Ammon's horn (tissue), 1 donor: ENCODE measurements at places on chromosomes 3 and 15.

GRCh38 chr3:65672871-65673815 is 365.6 kb downstream of the MAGI1 start:
- peak; percentile 81 for DNase-seq

- no peak for DNase-seq
These were observed 81.5 kb downstream of the TJP1 start for GRCh38 chr15:29740692-29741311.

GRCh38 chr3:16370872-16371740 is 106.1 kb downstream of the OXNAD1 start:
- no peak for DNase-seq

DNA sequence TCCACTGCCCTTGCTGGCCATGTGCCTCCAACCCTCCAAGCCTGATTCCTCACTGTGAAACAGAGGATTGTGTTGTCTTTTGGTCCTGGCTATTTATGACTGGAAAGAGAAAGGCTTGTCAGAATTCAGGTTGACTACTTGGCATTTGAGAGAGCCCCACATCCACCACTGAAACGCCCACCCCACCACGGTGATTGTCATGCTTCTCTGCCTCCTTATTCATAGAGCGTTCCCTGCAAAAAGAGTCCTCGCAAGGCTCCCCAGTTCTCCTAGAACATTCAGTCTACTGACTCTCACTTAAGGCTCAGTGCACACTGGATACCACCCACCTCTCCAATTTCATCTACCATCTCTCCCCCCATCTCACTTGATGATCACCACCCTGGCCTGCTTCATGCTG is 162.9 kb upstream of the WNT5A start:
- no peak for DNase-seq

DNA sequence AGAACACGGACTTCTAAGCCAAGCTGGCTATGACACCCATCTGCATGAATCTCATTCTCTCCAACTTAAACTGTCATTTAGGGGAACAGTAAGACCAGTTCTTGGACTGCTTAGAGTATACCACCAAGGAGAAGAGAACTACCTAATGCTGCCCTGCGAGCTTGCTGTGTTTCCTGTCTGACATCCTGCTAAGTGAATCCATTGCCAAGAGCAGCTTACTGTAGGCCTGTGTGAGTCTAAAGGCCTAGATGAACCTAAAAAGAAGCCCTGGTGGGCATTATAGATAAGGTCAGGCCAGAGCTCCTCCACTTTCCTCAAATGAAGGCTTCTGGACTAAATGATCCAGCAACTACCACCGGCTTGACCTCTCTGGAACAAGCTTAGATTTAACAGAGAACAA is 15.0 kb downstream of the LZTFL1 start:
- DNase-seq: no peak

GRCh38 chr15:38508647-38509046 is 54.7 kb downstream of the FAM98B start:
- no peak for DNase-seq

- no peak for DNase-seq
These were observed 5.8 kb upstream of the UCN2 start for GRCh38 chr3:48569400-48569799.

DNA sequence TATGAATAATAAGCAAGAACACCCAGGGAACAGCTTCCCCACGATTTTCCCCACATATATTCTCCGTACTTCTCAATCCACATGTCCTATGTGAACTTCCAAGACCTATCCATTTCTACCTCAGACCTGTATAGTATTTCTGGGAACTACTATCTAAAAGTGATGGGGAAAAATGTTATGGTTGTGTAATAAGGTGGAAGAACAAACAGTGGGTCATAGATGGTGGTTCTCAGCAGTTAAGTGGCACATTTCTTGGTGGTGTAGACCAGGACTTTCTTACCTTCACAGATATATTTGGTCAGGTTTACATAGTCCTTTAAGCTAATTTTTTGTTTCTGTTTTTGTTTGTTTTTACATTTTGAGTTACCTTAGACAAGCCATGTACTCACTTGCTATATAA is 675.1 kb downstream of the GBE1 start:
- DNase-seq: no peak

DNA sequence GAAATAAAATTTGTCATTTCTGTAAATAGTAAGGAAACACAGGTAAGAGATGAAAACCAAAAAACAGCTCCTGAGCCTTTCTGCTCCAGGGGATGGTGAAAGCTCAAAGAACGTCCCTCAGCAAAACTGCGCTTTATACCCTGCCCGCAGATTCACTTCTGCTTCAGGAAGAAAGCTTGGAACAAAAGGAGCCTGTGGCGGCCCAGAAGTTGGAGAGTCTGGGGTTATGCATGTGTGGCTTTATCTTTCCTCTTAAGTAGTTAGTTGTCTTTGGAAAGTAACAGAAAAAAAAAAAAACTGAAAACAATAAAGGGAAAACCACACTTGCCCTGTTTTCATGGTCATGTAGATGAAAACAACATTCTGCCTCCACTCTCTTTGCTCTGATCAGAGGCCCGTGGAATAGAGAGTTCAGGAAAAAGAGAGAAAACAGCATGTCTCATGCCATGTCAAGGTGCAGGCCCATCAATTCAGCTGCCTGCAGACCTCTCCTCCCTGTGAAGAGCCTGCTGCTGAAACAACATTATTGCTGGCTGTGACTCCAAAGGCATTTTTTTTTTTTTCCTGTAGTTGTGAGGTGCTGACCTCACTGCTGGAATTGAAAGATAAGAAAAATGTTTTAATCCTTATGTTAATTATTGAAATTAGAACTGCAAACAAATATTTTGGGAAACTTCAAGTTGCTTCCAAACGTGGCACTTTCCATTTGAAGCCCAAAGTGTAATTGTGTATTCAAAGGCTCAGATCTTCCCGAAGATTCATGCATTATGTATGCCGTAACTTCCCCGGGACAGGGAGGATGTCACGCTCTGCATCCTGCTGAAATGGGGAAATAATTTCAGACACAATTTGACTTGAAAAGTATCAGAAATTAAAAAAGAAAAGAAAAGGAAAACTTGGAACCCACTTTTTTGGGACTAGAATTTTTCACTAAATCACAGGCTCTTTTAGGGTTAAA is 108.4 kb upstream of the ZNF385D start:
- DNase-seq: no peak

DNA sequence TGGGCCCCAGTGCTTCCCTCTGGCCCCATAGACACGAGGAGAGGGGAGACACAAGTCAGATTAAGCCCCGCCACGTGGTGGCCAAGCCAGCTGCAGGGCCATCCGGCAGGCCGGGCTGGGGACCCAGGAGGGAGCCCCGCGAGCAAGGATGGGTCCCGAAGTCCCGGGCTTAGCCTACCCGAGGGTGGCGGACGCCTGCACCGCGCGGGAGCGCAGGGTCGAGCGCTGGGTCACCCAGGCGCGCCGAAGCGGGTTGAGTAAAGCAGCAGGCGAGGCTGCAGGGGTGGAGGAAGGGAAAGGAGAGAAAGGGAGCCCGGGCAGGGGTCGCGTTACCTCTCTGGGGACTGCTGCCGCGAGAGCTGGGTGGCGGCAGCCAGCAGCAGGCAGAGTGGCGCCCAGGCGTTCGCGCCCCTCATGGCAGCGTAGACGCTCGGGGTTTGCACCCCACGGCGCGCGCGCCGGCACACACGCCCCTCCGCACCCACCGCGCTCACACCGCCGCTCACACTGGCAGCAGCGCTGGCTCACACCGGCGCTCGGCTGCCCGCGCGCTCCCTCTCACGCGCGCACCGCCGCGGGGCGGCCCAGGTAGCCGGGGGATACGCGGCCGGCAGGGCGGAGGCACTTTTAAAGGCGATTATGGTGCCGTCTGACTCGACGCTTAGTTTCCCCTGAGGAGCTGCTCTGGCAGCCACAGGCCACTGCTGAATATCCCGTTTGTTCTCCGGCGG is at the start of gene PCOLCE2:
PCOLCE2 (minus strand) TSS at position 603 of the 731 bp plus-strand sequence; CDS start at position 416, 187 bp downstream.
- no peak for DNase-seq

DNA sequence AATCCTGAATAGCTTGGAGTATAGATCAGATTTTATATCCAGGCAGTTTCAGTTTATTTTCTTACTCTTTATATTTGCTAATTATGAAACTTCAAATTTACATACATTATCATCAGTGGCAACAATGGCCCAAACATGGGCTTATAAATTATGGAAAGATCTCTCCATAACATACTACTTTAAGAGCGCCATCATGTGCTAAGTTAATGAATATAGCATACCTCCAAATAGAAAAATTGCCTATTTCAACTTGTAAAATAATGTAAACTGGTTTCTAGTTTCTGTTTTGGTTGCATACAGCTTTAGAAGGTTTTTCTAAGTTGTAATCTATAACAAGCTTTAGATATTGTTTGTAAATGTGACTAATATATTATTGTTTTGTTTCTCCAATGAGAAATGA is 531.3 kb upstream of the UBE2E2 start:
- no peak for DNase-seq

- no peak for DNase-seq
These were observed 8.2 kb upstream of the FAM240A start for GRCh38 chr3:46604127-46604526.

GRCh38 chr3:4067893-4068292 is 235.3 kb upstream of the SETMAR start:
- DNase-seq: no peak

DNA sequence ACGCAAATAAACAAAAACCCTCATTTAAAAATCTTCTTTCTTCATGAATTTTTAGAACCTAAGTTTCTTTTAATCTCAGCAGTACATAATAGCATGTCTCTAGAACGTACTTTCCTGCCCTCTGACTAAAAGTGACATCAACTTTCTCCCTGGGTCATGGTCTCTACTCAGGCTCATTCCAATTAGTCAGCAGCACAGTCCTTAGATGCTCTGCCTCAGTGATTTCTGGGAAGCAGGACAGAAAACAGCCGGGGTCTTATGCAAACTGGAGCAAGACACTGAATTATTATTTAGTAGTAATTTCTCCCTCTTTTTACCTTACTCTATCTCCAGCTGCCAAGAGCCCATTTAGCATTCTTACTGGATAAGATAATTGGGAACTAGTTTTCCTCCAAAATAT is 365.2 kb downstream of the TUSC7 start:
- peak; percentile 65 for DNase-seq

DNA sequence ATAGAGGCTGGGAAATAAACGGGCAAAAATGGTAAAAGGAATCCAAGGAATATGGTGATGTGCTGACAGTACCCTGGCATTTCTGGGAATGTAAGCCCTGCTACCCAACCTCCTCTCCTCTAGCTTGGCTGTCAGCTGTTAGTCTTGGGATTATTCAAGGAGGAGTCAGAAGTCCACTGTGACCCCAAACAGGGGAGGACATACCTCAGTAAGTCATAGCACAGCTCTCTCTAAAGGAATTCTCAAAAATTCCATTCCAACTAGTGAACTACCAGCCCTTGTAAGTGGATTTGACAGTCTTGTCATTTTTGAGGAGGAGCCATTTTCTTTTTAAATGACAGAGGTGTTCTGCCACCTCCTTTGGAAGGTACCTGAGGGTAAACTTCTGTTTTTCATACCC is 207.5 kb downstream of the PDCD6IP start:
- DNase-seq: no peak

- DNase-seq: no peak
These were observed 231.2 kb upstream of the LRTM1 start for GRCh38 chr3:55159016-55159415.

GRCh38 chr3:86828751-86829150 is 162.2 kb downstream of the VGLL3 start:
- DNase-seq: peak; percentile 6

DNA sequence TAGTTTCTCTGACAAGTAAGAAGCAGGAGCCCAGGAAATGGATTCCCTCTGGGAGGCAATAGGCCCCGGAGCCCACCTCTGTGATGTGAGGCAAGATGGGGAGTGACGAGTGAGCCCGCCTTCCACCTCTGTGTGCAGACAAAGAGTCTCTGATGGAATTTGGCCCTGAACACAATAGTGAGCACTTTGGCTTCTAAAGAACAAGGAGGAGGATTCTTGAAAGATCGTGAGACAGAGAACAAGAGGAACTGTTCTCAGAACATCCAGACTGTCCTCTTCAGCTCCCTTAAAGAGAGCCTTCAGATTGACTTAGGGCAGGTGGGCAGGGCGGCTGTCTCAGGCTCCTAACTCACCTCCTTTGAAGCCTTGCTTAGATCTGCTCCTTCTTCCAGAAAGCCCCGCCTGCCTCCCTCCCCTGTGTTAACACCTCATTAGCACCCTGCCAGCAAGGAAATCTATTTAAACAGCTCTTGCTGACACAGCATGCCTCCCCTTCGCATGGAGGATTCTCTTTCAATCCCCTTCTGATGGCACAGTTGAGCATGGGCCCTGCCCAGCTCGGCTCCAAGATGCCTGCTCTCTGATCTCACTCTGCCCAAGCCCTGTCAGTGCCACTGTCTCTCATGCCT is 430.3 kb downstream of the NTRK3 start:
- DNase-seq: no peak

DNA sequence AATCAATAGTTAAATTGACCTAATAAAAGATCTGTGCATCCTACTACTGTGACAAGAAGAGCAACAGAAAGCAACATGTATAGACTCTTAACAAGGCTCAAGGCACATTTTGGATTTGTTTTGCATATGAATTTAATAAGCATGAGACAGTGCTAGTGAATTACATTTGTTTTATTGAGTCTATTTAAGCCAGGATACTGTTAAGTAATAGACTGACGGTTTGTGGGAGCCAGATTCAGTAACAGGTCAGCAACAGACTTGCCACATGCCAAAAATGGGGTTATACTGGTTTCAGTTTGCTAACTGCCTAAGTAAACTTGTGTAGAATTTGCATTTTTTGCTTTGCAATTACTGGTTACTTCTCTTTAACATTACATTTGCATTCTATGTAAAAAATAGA is 54.0 kb downstream of the MBNL1 start:
- no peak for DNase-seq

DNA sequence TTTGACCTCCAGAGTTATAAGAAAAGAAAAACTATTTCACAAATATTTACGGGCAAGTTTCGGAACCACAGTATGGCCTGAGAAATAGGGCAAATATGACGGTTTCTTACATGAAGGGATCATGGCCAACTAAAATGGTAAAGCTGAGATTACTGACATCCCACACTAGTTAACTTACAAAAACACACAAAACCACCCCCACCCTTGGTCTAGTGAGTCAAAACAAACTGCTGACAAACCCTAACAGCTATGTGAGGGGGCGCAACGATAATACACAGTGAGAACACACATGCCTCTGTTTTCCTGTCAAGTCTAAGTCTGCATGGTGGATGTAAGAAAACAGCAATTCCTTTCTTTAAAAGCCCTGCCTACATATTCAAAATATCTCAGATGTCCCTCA is 32.3 kb downstream of the CBLB start:
- peak; percentile 66 for DNase-seq

DNA sequence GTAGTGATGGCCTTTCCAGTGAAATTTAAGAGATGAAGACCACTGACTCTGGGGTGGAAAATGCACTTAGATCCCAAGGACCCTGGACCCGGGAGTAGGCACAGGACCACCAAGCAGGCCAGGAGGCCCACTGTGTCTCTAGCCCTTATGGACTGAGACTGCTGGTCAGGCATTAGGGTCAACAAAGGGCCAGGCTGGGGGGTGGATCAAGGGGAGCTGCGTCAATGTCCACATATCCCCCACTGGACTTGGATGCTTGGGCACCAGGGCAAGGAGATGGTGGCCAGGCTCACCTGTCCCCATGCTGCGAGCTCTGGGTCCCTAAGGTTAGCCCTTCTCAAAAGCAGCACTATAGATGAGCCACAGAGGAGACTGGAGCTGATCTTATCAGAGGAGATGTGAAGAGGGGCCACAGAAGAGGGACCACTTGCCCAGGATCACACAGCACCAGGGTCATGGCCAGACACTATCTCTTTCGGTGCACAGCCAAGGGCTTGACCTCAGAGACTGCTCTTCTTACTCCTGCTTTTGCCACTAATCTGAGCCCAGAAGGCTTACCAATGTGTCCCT is 14.7 kb downstream of the RAB6B start:
- DNase-seq: no peak

- DNase-seq: no peak
These were observed 89.5 kb downstream of the IL20RB start for GRCh38 chr3:137047240-137047639.
